ENCODE measurements at places on chromosomes 7 and 10.

GRCh38 chr10:59757966-59758365, 4.7 kb upstream of the MRLN start:
- no peak for DNase-seq

DNA sequence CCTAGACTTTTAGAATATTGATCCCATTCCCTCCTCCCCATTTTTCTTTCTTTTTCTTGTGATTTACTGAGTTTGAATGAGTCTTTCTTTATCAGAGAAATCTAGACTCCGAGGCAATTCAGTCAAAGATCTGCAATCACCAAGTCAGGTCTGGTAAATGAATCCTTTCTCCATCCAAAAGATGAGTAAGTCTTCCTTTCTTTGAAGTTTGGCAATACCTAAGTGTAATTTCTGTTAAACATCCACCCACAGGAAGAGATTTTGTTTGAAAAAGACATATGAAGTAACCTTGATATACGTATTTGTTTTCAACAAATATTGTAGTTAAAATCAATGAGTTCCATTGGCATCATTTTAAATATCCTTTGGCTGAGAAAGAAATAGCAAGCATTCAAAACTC, 58.3 kb downstream of the SLC39A12 start:
- no peak for DNase-seq

DNA sequence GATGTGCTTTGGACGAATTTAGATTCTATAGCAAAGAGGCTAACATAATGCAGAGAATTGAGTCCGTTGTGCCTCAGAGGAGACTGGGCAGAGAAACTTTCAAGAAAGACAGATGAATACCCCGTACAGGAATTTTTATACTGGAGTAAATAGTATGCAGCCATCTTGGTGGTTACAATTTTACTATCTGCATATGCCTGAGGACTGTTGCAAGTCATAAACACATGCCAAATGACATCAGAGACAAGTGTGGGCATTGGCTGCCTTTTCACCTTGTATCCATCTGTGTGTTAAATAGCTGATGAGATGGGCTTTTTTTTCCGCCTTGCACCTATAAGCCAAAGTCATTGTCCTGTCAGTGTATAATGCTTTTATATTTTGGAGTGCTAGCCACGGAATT, 267.5 kb upstream of the SP4 start:
- no peak for DNase-seq

DNA sequence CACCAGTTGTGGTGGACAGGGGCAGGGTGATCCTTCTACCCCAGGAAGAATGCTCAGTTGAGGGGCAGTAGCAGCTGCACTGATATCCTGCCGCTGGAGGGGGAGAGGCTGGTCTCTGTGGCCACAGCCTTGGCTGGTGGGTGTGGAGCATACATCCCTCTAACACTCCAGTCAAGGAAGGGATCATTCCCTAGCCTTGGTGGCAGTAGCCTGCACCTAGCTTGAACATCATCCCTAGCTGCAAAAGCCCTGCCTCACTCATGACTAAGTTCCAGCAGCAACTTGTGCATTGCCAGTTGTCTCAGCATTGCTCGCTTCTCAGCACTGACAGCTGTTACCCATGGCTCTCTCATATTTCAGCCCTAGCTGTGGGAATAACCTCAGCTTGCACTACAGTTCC, 688.9 kb upstream of the POT1 start:
- DNase-seq = no peak

DNA sequence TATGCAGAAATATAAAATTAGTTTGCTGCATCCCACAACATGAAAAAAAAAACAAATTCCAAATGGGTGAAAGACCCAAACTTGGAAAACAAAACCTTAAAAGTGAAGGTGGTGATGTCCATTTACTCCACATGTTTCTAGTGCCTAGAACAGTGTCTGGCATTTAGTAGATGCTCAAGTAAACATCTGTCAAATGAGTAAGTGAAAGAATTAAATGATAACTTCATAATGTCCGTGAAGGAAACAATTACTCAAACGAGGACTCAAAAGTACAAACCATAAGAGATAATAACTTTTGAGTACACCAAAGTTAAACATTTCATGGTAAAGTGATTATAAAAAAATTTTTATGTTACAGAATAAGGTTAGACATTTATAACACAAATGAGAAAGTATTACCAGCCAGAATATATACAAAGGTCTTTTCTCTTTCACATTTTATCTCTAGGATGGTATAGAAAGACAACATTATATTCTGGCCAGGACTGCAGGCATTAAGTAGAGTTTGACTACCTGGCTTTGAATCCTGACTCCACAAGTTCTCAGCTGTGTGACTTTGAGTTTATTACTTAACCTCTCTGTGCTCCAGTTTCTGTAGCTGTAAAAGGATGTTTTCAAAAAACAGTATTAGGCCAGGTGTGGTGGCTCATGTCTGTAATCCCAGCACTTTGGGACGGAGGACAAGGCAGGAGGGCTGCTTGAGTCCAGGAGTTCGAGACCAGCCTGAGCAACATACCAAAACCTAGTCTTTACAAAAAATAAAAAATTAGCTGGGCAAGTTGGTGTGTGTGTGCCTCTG, 20.7 kb downstream of the NMT2 start:
- DNase-seq = no peak

DNA sequence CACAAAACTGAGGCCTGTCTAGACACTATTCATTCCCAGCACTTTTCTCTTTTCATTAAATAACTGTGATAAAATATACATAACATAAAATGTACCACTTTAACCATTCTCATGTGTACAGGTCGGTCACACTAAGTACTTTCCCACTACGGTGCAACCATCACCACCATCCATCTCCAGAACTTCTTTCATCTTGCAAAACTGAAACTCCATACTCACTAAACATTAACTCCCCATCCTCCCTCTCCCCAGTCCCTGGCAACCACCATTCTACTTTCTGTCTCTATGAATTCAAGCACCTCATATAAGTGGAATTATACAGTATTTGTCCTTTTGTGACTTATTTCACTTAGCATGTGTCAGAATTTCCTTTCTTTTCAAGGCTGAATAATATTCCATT, 53.0 kb downstream of the ARHGAP12 start:
- DNase-seq = no peak

GRCh38 chr7:111067682-111068081, 23.2 kb upstream of the LRRN3 start:
- DNase-seq = no peak

DNA sequence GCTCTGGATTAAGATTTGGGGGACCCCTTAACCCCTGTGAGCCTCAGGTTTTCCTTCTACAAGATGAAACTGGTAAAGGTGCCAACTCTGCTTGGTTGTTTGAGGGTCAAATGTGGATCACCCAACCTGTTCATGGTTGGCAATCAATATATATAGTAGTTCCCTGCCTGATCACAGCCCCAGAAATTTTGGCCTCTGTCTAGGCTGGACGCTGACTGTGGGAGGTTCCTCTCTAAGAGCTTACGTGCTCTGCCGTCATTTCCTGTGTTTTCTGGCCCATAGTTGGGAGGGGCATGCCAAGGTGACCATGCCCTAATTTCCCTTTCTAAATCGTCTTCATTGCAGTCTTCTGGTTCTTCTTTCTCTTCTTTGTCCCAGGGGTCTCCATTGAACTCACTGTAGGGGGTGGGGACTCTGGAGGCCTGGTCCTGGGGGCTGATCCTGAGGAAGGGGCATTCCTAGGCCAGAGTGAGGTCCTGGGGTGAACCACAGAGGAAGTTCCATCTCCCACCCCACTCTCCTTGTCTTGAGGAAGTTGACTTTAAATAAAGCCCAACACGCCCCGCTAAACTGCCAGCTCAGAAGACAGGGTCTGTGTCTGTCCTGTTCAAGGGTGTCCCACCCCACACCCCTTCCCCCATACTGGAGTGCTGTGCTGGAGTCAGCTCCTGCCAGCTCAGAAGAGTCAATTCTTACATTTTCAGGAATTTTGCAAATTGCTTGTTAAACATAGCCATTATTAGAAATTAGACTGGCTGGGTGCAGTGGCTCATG, 98.9 kb upstream of the SDK1 start:
- no peak for DNase-seq

- DNase-seq = no peak
These were observed 88.4 kb upstream of the AGBL3 start for GRCh38 chr7:134897936-134898335.

DNA sequence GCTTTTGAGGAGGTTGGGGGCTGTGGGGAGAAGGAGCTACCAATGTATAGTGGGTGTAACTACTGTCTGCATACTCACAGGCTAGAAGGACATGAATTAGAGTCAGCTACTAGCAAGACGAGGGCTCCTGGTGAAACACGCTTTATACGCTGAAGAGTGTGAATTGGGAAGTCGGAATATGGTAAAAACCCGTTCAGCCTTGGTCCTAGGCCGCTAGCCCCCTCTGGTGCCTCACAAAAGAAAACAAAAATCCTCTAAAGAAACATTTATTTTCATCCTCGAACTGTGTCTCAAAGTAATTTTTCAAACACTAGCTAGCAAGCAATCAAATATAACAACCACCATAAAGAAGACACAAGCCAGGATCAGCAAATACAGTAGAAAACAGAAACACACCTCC, 338.1 kb upstream of the SEMA3C start:
- DNase-seq = no peak

GRCh38 chr10:86068231-86069054, 298.2 kb downstream of the GRID1 start:
- DNase-seq = no peak

GRCh38 chr10:30052062-30052461, 7.3 kb downstream of the JCAD start:
- DNase-seq = no peak

GRCh38 chr10:103736763-103737162, 118.6 kb downstream of the SH3PXD2A start:
- DNase-seq = no peak

GRCh38 chr7:94612253-94612652, 43.7 kb downstream of the SGCE start:
- no peak for DNase-seq

DNA sequence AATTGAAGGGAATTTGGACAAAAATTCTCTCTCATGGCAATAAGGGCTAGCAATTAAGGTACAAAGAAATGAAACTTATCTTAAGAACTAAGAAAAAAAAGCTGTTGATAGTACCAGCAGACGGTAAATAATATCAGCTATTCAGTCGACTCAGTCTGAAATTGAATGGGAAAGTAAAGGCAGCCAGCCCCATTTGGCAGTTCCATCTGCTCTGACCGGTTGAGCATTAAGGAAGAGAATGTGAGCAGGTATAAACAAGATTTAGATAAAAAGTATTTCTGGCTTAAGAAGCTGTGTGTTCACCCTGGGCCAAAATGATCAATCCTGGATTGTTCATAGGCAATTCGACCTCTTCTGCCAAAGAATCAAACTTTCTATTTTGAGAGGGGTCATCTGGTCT, 154.6 kb upstream of the NPVF start:
- no peak for DNase-seq

GRCh38 chr7:83210479-83210878, 47.8 kb upstream of the PCLO start:
- no peak for DNase-seq

- DNase-seq = no peak
These were observed 8.0 kb downstream of the EPHB6 start for GRCh38 chr7:142862786-142863400.

DNA sequence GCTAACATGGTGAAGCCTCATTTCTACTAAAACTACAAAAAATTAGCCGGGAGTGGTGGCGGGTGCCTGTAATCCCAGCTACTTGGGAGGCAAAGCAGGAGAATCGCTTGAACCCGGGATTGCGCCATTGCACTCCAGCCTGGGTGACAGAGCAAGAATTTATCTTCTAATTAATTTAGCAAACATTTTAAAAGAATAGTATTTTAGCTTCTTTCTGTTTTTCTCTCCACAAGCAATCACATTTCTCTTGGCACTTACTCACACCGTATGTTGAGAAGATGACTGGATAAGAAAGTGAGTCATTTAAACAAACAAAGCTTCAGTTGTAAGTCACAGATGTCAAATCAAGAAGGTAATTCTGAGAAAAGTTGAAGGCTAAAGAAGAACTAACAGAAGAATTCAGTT, 264.0 kb downstream of the ARL4A start:
- no peak for DNase-seq

DNA sequence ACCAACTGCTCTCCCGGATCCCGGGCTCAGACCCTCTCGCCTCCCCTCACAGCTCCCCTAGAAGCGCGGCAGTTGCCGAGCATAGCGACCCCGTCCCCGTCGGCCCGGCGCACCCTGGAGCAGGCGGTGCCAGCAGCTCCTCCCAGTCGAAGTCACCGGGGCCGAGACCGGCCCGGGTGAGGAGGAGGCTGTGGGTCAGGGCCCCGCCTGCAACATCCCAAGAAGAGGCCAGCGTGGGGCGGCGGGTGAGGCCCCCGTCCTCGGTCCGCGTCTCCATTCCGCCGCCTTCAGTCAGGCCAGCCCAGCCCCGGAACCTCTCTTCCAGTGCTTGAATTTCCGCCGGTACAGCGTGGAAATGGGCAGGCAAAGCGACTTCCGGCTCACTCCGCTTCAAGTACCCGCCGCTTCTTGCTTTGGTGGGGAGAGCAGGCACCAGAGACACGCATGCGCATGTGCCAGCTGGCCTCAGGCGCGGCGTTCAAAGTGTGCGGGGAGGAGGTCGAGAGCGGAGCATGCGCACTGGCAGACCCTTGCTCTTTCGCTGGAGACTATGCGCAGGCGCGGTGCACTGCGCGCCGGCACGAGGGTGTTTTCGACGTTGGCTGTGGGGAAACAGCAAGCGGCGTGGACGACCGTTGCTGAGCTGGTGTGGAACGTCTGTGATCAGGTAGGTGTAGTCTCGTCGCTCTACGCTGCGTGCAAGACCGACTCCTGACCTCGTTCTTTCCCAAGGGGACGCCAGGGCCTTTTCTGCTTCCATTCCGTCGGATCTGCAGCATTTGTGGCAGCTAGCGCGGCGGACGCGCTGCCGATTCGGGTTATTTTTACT, at the start of gene C10orf88:
C10orf88 (minus strand) TSS at position 326 of the 829 bp plus-strand sequence; CDS start at position 277, 49 bp downstream.
- peak; percentile 97 for DNase-seq

DNA sequence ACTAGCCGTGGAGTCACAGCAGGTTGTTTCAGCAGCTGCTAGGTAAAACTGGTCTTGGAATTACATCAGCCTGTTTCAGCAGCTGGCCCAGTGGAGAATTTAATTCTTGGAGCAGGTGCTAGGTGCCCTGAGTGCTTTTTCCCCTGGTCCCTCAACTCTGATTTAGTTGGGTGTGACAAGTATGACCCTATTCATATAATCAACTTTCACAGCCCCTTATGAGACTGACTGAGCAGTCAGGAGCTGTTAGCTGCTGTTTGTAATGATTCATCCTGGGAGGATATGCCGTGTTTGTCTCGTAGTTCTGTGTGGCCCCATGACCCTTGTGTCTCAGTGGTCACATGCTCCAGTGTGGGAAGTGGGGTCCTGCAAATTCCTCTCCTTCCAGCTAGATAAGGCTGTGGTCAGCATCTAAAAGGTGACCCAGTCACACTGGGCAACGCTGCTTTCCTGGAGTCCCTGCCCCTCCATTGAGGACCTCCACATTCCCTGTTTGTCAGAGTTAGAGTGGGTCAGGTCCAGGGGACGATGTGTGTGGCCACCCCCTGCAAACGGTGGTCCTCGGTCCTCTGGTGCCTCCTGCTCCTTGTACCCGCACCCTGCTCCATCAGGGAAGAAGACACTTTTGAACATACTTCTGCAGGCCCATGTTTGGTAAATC, 28.3 kb downstream of the TBATA start:
- no peak for DNase-seq

Data from activated T-helper 1 cell treated with anti-CD3 and anti-CD28 coated beads, Interleukin-2, amount 50 U/mL, for 16 hours (primary cell).